Activated CD4-positive, alpha-beta T cell treated with anti-CD3 and anti-CD28 coated beads, Interleukin-2, amount 50 U/mL, for 24 hours (primary cell): ENCODE measurements at places on chromosomes 7 and 10.

GRCh38 chr7:110854651-110855050, 236.3 kb upstream of the LRRN3 start:
- DNase-seq: no peak

GRCh38 chr7:141844256-141844655, 3.0 kb upstream of the PRSS37 start:
- no peak for DNase-seq

- DNase-seq: no peak
Measured at GRCh38 chr7:18140943-18141342, 113.3 kb upstream of the PRPS1L1 start.

- DNase-seq: no peak
Measured at GRCh38 chr10:132094581-132095234, 29.0 kb downstream of the JAKMIP3 start.

DNA sequence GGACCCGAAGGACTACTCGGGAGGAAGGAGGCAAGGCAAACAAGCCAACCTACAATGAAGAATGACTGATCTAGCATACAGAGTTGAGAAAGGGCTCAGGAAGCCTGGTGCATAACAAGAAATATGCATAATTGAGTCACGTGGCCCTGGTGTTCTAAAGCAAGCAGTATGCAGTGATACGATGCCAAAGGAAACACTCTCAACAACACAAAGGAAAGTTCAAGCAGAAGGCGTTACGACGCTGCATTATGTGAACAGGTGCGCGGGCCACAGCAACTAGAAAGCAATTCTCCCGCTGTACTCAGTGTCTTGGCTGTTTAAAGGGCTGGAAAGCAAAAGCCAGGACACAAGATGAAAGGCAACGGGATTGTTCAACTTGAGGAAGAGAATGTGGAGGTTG, 100.8 kb downstream of the PRTFDC1 start:
- DNase-seq: no peak

- no peak for DNase-seq
Measured at GRCh38 chr10:78953113-78953798, 115.5 kb upstream of the ZMIZ1 start.

- DNase-seq: no peak
Measured at GRCh38 chr7:37730501-37730900, 46.9 kb downstream of the GPR141 start.

DNA sequence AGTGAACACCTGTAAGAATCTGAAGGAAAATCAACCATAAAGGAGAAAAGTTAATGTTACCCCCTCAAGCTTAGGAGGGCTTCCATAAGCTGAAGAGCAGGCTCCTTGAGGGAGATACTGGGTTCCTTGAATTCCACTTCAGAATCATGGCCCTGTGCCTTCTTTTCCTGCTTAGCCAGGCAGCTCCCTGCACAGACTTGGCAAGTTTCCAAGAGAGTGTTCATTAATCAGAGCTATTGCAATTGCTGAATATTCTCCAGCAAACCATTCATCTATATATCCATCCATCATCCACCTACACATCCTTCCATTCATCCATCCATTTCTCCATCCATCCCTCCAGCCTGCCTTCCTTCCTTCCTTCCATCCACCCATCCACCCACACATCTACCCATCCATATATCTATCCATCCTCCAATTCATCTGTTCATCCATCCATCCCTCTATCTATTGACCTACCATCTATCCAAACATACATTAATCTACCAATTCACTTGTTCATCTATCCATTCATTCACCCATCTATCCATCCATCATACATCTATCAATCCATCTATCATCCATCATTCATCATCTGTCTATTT, 574.4 kb downstream of the PTPRN2 start:
- DNase-seq: no peak

DNA sequence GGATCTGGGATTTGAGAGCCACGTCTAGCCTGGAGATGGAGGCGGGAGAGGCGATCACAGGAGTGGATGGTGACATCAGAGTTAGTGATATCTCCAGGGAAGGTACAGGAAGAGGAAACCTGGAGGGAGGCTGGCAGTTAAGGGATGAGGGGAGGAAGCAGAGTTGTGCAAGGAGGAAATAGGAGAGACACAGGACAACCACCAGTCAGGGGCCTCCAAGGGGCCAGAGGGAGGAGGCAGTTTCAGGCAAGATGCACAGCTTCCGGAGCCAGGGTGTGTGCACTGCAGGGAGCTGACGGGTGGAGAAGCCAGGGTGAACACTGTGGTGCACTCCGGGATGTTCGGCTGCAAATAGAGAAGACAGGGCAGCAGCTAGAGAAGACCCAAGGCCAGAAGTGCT, 141.2 kb downstream of the GLI3 start:
- DNase-seq: no peak

DNA sequence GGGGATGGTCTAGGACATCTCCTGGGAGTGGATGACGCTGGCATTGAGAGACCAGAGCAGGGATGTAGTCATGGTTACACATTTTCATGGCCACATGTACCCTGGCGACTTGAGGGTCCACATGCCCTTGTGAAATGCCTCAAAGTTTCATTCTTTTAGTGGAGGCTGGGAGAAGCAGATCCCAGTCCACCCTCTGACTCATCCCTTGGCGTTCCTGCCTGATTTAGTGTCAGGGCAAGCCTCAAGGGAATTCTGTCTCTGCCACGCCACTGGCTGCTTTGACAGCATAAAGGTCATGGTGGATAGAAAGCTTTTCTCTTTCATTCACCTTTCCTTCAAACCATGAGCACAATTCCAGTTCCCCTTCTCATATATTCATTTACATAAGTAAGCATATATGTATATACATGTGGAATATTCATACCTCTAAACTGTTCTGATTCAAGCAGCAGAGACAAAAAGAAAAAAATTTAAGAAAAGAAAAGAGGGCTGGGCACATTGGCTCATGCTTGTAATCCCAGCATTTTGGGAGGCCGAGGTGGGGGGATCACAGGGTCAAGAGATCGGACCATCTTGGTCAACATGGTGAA, 21.8 kb upstream of the KIF5B start:
- no peak for DNase-seq

- no peak for DNase-seq
Measured at GRCh38 chr7:123916240-123916724, 8.8 kb upstream of the SPAM1 start.
